ENCODE measurements at places on chromosomes 5 and 9.
A peak's percentile ranks its signal among the peaks of the same experiment; 100 is the strongest.

- DNase-seq, result no peak
Measured at GRCh38 chr5:90909101-90909503, 350.5 kb downstream of the ADGRV1 start.

GRCh38 chr5:16013334-16014065 is 166.1 kb downstream of the MARCHF11 start:
- DNase-seq, result no peak

DNA sequence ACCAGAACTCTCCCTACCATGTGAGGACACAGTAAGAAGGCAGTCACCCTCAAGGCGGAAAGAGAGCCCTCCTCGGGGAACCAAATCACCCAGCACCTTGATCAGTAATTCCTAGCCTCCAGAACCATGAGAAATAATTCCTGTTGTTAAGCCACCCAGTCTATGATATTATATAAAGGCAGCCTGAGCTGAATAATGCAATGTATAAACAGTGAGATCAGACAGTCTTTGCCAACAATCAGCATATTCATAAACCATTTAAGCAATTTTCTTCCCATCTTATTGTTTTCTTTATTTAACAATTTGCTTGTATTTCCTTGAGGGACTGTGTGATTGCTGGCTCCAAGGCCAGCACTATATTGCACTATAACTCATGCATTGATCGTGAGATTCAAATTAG is 144.4 kb upstream of the DAPK1 start:
- DNase-seq, result no peak

- no peak for DNase-seq
Measured at GRCh38 chr5:134345996-134346395, 21.0 kb downstream of the CDKL3 start.

- DNase-seq, result no peak
Measured at GRCh38 chr9:98187926-98188325, 4.5 kb downstream of the CORO2A start.

- peak; percentile 88 for DNase-seq
Measured at GRCh38 chr5:69492391-69492922, at the start of gene OCLN. TSS of gene OCLN (plus strand) at chr5:69492790. CDS start at chr5:69504245, 11,455 bp downstream.

DNA sequence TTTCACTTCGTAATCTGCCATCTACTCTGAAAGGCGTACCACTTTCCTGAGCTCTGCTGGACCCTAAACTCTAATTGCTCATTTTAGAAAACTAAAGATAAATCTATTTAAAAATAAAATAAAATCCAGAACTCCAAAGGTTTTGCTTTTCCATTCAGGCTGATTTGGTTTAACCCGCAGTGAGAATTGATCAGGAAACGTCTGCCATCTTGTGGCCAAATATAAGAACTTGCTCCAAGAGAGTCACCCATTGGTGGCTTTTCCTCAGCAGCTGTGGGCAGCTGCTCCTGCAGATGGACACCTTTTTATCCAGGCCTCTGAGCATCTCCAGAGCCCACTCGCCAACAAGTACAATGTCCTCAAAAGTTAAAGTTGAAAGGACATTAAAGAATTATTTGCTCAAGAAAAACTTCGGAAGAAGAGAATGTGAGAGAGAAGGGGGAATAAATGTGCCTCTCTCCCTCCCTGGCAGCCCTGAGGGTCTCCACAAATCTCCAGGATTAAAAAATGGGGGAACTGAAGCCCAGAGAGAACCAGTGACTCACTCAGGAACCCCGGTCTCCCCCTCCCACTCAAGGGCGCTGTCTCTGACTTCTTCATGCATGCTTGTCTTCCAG is 4.1 kb downstream of the SAXO1 start:
- DNase-seq, result no peak

- no peak for DNase-seq
Measured at GRCh38 chr9:91039125-91039834, 237.7 kb downstream of the SYK start.

DNA sequence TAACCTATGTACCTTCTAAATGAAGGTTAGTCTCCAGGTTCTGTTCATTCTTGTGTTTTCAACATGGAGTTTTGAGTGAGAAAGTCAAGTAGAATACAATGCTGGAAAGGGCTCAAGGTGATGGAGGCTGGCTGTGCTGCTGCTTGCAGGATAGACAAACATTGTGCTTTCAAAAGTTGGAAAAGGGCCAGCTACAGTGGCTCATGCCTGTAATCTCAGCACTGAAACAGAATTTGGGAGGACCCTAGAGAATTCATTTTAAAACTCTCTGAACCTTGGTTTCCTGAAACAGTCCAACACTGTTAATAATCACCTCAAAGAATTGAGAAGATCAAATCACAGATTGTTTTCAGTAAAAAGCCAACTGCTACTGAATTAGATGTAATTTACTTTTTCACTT is 15.4 kb upstream of the IARS1 start:
- no peak for DNase-seq

DNA sequence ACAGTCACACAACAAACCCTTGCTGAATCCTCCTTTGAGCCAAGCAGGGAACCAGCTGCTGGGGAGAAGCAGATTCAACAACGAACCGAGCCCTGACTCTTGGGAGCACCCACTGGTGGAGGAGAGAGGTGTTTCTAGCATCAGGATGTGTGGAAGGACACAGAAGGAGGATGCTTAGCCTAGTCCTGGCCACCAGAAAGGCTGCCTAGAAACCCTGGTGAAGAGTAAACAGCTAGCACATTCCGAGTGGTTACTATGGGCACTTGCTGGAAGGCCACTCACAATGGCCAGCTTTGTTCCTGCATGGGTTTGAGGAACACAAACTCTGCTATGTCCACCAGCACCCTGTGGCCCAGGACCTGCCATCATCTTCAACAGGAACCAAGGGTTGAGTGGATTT is 1.8 kb downstream of the TIFAB start:
- DNase-seq, result no peak

GRCh38 chr9:19967216-19967887 is 178.5 kb upstream of the SLC24A2 start:
- no peak for DNase-seq

DNA sequence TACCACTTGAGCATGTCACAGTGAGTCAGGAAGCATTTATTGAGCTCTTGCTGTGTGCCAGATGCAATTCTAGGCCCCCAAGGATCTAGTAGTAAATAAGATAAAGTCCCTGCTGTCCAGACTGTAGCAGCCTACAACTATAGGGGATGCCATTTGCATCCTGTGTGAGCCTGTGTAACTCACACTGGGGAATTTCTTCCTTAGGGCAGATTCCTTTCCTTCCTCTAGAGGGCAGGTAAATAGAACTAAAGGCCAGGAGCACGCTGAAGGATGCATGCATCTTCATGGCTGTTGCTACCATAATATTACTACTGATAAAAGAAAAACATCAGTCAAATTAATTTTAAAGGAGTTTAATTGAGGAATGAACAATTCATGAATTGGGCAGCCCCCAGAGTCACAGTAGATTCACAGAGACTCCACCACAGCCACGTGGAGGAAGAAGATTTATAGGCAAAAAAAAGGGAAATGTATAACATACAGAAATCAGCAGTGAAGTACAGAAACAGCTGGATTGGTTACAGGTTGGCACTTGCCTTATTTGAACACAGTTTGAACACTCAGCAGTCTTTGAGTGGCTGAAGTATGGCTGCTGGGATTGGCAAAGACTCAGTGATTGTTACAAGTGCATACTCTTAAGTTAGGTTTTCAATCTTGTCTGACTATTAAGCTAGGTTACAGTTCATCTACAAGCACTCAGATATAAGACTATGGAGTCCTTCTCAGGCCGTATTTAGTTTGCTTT is 98.9 kb downstream of the ACTL7B start:
- DNase-seq, result no peak

- DNase-seq, result no peak
Measured at GRCh38 chr5:68823301-68823700, 270.5 kb upstream of the SLC30A5 start.

GRCh38 chr5:139063664-139064054 is 134.5 kb downstream of the SIL1 start:
- DNase-seq, result no peak

DNA sequence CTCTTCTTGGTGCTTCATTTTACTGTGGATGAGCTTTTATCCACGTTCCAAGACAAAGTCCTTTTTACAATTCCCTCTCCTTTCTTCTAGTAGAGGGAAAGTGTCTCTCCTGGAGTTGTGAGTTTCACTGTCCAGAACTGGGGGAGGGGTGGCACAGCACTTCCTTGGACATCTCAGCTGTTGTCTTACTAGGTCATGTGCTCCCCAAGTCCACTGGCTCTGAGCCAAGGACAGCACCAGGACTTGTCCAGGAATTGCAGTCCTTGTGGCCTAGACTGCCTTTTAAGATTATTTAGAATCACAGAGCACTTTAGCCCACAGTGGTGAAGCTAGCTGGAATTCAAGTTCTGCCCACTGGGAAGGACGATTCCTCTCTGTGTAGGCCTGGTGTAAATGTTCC is 700.2 kb upstream of the PTPRD start:
- no peak for DNase-seq

- DNase-seq, result no peak
Measured at GRCh38 chr9:134709512-134710270, 68.1 kb downstream of the COL5A1 start.

DNA sequence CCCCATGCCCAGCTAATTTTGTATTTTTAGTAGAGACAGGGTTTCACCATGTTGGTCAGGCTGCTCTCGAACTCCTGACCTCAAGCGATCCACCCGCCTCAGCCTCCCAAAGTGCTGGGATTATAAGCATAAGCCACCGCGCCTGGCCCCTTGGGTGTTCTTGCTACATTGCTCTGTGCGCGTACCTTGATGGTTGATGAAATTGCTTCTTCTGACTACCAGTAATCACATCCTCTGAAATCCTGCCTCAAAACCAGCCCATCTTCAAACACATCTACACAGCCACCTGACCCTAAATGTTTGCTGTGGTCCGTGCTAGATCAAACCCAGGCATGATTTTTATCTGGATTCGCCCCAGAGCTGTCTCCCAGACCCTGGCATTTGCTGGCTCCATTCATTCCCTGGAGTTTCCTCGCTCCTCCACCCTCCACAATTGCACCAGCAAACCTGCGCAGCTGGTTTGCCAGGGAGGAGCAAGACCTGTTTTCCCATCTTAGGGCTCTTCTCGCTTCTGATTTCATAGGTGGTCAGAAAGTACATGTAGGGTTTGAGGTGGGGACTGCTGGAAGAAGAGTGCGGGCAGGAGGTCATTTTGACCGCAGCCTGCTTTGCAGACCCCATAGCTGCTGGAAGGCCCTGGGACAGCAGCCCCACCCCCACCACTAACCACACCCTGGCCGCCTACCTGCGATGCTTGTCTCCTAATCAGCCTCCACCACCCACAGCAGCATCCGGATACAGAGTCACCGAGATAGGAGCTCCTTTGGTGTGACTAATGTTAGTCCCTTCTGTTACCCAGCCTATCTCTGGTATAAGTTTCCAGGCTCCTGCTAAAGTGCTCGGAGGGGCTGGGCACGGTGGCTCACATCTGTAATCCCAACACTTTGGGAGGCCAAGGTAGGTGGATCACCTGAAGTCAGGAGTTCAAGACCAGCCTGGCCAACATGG is 22.7 kb downstream of the SWI5 start:
- DNase-seq, result no peak

GRCh38 chr5:78662323-78662722 is 13.8 kb upstream of the LHFPL2 start:
- no peak for DNase-seq

DNA sequence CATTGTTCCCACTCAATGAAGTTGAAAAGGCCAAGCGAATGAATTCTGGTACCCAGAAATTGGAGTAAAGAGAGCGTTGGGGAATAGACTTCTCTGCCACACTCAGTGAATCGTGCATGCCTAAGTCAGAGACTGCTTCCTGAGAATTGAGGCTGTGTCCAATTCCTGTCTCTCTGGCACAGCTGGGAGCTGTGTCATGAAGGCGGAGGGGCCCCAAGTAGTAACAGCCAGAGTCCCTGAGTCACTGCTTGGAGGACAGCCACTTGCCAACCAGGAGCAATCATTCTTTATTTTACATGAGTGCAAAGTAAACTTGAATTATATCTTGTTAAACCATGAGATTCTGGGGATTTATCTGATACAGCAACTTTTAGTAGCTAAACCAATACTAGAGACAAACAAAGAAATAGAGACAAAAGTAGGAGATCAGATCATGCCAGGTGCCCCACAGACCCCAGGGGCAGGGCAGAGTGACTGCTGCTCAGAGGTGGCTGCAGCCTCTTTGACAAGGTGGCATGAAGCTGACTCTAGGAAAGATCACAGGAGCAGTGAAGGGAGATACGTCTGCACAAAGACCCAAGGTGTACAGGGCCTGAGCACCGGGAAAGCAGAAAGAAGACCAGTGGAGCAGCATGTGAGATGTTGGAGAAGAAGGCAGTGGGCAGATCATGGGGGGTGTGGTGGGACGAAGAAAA is 246.0 kb downstream of the GADD45G start:
- peak; percentile 24 for DNase-seq

DNA sequence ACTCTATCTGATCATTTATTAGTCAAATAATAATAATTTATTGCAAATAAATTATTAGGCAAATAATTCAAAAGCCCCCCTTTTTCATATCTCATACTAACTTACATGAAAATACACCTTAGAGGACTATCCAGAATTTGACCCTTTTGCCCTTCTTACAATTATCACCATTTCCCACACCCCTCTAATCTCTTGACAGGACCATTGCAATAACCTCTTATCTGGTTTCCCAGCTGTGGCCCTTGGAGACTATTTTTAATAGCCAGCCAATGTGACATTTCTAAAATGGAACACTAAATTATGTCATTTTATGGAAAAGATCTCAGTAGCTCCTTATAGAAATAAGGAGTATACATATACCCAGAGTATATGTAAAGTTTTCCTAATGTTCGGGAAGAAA is 588.4 kb upstream of the COX7C start:
- no peak for DNase-seq

GRCh38 chr9:71793386-71794105 is 25.2 kb upstream of the CEMIP2 start:
- no peak for DNase-seq

GRCh38 chr9:69817202-69817601 is 3.4 kb upstream of the CFAP95 start:
- no peak for DNase-seq

- DNase-seq, result no peak
Measured at GRCh38 chr9:105572455-105572854, 14.5 kb downstream of the FKTN start.

DNA sequence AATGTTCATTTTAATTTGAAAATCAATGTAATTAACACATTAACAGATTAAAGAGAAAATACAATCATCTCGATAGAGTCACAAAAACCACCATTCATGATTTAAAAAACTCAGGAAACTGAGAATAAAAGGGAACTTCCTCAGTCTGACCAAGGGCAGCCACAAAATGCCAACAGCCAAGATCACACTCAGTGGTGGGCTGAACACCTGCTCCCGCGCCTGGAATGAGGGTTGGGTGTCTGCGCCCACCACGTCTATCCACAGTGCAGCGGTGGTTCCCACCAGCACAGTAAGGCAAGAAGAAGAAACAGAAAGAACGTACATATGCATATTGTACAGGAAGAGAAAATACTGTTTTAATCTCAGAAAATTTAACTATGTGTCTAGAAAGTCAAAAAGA is 11.7 kb upstream of the NSMF start:
- DNase-seq, result no peak

- no peak for DNase-seq
Measured at GRCh38 chr9:76810377-76810957, 46.2 kb downstream of the PCA3 start.

DNA sequence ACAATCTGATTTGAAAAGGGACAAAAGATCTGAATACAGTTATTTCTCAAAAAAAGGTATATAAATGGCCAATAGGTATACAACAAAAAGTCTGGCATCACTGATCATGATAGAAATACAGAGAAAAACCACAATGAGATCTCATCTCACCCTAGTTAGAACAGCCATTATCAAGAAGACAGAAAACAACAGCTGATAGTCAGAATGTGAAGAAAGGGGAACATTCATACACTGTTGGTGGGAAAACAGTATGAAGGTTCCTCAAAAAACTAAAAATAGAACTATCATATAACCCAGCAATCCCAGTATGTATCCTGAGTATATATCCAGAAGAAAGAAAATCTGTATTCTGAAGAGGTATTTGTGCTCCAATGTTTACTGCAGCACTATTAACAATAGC is 75.7 kb upstream of the OR2K2 start:
- DNase-seq, result no peak
